Renal cortex interstitium (tissue), 15 donors: ENCODE measurements at places on chromosomes 12 and 14. TPM values are rescaled to one million over a fixed set of nuclear protein-coding genes. Genes with fewer than 3 reads are reported as not detected.

Gene IGFBP6
- 24.2 TPM for polyA plus RNA-seq

GRCh38 chr12:123832052-123832451 lies 70.0 kb downstream of the DNAH10 start:
- DNase-seq = no peak

Gene OASL
- polyA plus RNA-seq = 0.12 TPM

- DNase-seq = no peak
Observed at GRCh38 chr14:89576960-89577359, 159.9 kb upstream of the FOXN3 start.

Gene PTHLH
- 1.1 TPM for polyA plus RNA-seq

Gene NTN4
- 119 TPM for polyA plus RNA-seq

DNA sequence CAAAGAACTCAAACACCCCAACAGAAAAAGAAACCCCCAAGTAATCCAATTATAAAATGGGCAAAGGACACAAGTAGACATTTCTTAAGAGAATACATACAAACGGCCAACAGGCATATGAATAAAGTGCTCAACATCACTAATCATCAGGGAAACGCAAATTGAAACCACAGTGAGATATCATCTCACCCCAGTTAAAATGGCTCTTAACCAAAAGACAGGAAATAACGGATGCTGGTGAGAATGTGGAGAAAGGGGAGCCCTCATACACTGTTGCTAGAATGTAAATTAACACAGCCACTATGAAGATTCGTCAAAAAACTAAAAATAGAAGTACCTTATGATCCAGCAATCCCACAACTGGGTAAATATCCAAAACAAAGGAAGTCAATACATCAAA lies 52.4 kb downstream of the CLMN start:
- no peak for DNase-seq

Gene CLEC6A
- polyA plus RNA-seq = 0.11 TPM

DNA sequence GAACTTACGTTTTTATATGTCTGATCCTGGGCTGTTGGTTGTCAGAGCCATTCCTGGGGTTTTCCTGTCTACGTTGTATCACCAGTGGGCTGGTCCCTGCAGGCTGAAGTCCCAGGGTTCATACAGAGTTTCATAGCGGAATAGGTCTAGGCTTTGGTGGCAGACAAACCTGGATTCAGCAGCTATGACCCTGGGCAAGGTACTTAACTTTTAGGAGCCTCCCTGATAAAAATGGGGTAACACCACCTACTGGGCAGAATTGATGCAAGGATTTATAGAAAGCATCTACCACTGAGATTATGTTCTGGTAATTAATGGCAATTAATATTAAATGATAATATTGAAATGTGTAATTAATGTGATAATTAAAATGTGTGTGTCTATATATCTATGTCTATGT lies 141.2 kb downstream of the SYNE2 start:
- no peak for DNase-seq

DNA sequence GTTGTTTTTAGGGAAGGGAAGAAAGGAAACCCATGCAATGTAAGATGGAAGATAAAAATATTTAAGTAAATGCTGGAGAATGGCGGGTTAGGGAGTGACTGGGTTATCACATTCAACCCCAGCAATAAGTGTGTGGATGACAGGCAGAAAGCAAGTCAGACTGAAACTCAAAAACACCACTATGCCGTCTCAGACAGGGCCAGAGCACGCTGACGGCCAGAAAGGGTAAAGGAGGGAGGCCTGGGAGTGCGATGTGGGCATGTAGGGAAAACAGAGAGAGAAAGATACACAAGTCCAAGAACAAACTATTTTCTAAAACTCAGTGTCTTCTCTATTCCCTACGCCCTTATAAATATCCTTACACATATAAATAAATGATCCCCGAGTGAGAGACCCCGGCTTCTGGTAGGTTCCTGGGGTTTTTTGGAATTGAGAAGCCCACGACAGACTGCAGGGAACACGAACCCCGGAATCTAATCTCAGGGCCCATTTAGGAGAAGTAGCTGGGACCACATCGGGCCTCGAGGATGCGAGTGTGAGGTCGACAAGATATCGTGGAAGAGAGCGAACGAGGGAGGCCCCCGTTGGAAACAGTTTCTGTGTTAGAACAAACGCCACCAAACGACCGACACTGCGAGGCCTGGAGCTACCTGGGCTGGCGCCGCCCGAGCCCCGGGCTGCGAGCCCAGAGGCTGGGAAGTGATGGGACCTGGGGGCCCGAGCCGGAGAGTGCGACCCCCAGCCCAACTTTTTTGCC lies 735 bp upstream of the OTX2 start:
- DNase-seq = no peak

Gene GNB3
- 8.4 TPM for polyA plus RNA-seq

- no peak for DNase-seq
Observed at GRCh38 chr12:66735275-66735674, 56.4 kb upstream of the GRIP1 start.
